Fibroblast of skin of left biceps (primary cell): ENCODE measurements at places on chromosomes 5 and 9.

DNA sequence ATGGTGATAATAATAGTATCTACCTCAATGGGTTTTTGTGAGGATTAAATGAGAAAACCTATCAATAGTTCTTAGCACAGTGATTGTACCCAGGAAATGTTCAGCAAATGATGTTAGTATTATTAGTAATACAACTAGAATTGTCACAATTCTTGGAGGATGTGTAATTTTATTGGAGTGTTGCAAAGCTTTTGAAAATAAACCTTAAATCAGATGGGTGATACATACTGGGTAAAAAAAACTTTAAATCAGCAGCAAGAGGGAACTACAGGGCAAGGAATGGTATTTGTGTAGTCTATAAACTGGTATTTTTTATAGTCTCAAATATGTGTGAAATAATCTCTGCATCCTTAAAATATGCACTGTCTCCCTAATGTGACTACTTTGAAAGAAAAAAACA, 371.6 kb downstream of the PIK3R1 start:
- no peak for DNase-seq

DNA sequence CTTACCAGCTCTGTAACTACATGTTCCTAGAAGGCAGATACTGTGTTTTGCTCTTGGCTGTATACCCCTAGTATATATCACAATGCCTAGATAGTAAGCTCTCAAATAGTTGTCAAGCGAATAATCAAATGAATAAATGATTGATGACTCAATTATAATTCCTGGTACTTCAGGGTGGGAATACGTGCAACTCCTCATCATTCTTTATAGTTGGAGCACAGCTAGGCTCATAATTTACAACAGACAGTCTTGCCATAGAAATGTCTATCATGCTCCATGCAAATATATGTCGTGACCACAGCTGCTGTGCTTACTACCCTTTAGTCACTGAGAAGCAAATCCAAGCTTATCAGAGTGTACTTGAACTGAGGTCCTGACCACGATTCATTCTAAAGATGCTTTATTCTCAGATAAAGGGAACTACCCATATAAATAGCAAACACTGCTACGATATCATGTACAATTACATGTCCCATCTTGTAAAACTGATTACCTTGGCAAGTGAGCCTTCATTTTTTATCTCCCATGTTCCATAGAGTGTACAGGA, 52.1 kb downstream of the STRBP start:
- DNase-seq: no peak

DNA sequence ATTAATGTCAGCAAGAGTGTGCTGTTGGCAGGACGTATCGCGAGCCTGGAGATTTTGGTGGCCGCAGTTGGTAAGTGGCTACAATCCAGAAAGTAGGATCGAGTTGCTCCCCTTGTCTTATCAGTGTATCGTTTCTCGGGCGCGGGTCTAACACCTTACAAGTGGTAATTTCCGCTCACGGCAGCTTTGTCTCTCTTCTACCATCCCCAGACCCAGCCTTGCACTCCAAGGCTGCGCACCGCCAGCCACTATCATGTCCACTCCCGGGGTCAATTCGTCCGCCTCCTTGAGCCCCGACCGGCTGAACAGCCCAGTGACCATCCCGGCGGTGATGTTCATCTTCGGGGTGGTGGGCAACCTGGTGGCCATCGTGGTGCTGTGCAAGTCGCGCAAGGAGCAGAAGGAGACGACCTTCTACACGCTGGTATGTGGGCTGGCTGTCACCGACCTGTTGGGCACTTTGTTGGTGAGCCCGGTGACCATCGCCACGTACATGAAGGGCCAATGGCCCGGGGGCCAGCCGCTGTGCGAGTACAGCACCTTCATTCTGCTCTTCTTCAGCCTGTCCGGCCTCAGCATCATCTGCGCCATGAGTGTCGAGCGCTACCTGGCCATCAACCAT, 1.1 kb downstream of the PTGER4 start:
- no peak for DNase-seq

DNA sequence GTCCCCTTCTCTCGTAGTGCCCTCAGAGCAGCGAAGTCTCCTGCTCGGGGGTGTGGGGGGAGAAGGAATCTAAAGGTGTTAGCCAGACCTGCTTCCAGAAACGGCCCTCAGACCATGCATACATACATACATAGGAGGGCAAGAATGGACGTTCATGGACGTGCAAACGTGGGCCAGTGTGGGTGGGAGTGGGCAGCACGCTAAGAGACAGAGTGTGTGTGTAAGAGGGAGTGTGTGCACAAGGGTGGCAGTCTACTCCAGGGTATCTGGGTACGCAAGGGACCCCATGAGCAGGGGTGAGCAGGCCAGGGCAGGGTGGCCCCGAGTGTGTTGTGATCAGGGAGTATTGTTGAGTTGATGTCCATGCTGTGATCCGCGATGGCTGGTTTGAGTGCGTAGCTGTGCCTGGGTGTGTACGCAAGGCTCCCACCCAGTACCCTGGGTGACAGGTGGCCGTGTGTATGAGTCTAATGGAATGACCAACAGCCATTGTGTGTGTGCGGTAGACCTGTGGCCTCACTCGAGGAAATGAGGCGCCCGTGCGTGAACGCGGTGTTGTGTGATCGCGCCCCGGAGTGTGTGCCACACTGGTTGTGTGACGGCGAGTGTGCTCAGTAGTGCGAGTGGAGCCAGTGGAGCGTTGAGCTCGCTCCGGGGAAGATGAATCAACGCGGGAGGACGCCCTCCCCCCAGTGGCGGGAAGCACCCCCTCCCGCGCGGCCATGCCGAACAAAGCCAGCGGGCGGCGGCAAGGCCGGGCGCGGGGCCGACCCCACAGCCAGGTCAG, 826 bp downstream of the GPRIN1 start:
- DNase-seq: no peak

DNA sequence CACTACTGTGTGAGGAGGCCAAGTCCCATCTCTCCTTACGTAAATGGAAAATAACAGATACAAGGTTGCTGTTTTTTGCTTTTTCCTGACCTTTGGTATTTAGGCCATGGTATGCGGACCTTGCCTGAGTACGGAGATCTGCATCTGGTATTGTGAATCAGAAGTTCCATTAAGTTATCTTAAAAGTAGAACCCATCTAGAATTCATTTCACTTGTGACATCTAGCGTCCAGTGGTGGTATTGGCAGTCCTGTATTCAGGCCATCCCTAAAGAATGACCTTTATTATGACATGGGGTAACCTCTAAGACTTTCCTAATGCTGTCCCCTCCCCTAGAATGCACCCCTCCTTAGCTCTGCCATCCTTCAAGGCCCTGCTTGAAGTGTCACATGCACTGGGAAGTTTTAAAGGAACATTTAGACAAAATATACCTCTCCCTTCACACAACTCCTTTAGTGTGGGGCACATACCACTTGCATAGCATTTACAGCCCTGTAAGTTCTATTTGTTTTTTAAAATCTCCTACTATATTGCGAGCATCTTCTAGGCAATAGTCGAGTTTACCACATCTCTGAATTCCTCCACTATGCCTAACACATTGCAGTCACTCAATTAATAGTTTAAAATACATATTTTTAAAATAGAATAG, 1.9 kb upstream of the SPDL1 start:
- no peak for DNase-seq

GRCh38 chr5:115415143-115415491, 118.7 kb upstream of the CCDC112 start:
- no peak for DNase-seq

GRCh38 chr9:70080481-70081119, 37.0 kb downstream of the MAMDC2 start:
- no peak for DNase-seq

DNA sequence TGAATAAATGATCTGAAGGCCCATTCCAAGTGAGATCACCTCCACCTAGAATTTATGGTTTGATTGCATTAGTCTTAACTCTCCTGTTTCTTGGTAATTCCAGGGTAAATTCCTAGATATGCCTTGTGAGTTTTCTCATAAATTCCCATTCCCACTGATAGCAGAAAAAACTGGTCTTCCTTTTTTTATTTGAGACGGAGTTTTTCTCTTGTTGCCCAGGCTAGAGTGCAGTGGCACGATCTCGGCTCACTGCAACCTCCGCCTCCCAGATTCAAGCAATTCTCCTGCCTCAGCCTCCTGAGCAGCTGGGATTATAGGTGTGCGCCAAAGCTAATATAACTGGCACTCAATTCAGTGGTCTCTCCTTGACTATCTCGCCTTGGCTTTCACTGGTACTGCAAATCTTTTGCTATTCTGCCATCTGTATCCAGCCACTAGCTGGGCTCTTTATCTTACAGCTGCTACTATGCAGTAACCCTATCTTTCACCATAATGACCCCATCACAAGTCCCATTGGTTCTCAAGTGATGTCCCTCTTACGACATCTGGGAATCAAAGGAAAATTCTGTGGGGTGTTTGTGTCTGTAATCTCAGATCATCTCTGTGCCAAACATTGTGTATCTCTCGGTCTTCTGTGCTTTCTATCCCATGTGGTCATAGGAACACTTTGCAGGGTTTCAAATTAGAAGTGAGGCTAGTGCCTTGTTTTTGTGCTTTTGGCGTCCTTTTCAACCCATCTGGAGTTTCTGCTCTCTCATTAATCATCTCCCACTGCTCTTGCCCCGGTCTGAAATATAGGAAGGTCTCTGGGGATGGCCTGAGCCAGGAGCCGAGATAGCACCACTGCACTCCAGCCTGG, 14.4 kb downstream of the HNRNPK start:
- DNase-seq: no peak
